ENCODE measurements at places on chromosomes 3 and 15.

DNA sequence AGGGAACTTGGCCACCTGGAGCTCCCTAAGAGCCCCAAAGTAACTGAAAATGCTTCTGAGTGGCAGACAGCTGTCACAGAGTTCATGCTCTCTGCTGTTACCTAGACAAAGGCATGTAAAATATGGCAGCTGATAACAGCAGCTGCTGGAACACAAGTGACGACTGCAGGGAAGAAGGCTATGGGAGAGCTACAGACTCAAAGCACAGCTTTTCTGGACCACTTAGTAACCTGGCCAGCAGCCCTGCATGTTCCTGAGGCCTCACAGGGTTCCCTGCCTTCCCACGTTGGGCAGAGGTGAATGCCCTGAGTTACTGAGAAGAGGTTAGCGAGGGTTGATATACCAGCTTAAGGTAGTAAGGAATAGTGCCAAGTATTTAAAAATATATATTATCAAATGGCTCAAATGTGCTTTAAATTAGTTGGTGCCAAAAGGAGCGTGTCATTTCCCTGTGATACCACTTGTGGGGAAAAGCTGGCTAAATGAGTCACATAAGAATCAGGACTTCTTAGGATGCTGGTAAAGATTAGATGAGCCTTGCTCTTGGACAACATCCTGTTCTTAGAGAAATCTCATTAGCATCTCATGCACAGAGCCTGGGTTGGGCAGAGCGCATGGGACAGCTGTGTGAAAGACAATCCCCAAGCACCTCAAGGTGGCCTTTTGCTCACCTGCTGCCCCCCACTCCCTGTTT lies 76.4 kb upstream of the SCN5A start:
- no peak for DNase-seq

- DNase-seq: no peak
Observed at GRCh38 chr3:48696601-48697000, 10.9 kb upstream of the NCKIPSD start.

- DNase-seq: no peak
Observed at GRCh38 chr15:73923156-73923487, 3.1 kb upstream of the LOXL1 start.

DNA sequence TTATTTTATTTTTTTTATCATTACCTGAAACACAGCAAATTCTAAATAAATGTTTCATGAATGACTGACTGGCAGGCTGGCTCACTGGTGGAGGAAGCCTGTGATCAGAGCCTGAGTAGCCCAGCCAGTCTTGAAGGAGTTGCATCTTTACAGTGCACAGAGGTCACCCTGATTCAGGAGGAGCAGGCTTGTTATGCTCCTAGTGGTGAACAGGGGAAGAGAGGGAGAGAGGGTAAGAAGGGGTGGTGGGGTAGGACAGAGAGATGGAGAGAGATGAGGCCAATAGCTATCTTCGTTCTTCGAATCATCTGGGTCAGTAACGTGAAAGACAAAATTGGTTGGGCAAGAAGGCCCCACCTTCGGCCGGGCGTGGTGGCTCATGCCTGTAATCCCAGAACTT lies 202.6 kb upstream of the MCTP2 start:
- DNase-seq: no peak

DNA sequence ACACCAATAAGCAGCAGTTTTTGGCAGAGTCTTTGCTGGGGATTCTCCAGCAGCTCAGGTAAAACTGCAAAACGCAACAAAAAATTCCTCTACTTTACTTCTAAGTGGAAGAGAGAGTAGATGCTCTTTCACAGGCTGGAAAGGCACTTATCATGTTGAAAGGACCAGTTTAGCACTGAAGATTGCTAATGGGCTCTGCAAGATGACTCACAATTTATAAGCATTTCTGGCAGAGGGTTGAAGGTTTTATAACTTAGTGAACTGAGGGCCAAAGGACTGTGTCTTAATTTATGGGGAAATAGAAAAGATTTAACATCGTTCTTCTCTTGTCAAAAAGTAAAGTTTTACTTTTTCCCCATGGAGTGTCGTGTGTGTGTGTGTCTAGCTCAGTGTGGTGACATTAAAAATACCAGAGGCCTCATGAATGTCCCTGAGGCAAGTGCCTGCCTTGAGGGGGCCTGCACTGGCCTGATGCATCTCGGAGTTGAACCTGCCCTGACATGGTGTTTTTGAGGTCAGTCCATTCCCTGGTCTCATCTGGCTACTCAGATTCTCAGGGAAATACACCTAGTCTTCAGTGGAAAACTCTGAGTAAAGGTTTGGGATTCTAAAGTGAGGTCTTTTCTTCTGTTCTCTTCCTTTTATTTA lies 1092.0 kb downstream of the NAALADL2 start:
- DNase-seq: peak; percentile 37

- no peak for DNase-seq
Observed at GRCh38 chr3:157631478-157631877, 128.3 kb upstream of the VEPH1 start.

DNA sequence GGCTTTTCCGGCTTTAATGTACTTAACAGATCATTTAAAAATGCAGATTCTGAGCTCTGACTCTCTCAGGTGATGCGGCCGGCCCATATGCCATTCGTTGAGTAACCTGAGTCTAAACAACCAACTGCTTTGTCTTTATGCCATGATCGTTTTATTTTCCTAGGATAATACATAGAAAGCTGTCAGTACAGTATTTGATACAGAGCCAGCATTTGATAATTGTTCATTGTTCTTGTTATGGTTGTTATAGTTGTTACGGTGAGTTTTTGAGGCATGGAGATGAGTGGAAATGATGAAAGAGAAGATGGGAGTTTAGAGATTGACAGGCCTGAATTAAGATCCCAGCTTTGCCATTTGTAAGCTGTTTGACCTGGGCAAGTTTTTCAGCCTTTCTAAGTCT lies 40.0 kb downstream of the TMEM45A start:
- DNase-seq: no peak

DNA sequence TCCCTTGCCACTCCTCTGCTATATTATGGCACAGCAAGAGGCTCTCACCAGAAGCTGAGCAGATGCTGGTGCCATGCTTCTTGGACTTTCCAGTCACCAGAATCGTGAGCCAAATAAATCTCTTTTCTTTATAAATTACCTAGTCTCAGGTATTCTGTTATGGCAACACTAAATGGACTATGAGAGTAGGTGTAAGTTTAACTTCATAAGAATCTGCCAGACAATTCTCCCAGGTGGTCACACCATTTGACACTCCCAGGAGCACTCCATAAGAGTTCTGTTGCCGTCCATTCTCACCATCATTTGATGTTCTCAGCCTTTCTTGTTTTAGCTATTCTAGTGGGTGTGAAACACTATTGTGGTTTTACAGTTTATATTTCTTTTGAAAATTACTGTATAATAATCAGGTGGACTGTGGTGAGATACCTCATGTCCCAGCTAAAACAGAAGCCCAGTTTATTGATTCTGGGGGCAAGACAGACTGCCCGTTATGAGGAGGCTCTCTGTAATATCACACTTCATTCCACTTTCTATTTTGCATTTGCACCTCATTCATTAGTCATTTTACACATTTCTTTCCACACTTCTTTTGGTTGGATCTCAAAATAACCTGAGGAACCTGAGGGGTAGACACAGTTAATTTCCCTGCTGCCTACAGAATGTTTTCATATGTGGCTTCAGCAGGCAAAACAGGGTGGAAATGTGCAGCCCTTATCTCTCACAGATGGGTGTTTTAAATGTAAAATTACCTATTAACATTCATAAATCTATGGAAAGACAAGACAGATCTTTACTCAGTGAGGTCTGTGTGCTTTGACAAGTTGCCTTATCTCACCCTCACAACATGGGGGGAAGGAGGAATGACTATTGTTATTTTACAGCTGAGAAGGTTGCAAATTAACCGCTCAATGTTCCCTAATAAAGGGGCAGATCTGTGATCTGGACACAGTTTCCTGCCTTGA lies 42.1 kb downstream of the CDCP1 start:
- no peak for DNase-seq

GRCh38 chr3:172156586-172156955 lies 117.2 kb downstream of the FNDC3B start:
- DNase-seq: no peak

- DNase-seq: peak; percentile 69
Observed at GRCh38 chr3:53254509-53255422, 1.1 kb downstream of the TKT start.

Measured in fibroblast of villous mesenchyme (primary cell).